ENCODE measurements at places on chromosomes 5 and 9.

DNA sequence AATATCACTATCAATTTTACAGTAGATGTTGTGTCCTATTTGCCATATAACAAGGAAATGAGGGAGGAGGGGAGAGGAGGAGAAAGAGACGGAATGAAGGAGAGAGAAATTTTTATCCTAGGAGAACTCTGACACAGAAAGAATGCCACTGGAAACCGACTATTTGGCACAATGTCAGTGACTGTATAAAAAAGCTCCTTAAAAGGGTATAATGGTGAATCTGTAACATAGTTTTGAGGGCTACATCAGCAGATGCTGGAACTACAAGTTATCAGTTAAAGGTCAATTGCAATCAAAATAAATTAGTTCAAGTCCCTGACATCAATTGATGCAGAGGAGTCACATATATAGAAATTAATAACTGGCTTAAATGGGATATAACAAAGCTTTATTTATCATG, 5.7 kb downstream of the EDIL3 start:
- no peak for DNase-seq

DNA sequence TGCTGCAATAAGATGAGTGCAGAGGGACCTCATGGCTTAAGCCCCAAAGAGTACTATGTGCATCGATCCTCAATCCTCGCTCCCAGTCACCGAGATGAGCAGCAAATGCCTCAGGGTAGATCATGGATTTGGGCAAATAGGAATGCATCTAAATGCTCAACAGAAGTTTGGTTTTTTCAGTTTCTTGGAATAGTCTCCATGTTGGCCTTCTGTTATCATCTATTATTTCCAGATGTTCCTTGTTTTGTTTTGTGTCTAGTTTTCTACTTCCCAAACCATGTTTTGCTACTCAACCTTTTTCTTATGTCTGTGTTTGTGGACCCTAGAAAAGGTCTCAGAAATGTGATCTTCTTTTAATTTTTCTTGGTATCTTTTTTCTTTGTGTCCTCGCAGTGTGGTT, 43.5 kb upstream of the RASGRF2 start:
- no peak for DNase-seq

GRCh38 chr5:126732716-126733115, 44.2 kb upstream of the LMNB1 start:
- no peak for DNase-seq

DNA sequence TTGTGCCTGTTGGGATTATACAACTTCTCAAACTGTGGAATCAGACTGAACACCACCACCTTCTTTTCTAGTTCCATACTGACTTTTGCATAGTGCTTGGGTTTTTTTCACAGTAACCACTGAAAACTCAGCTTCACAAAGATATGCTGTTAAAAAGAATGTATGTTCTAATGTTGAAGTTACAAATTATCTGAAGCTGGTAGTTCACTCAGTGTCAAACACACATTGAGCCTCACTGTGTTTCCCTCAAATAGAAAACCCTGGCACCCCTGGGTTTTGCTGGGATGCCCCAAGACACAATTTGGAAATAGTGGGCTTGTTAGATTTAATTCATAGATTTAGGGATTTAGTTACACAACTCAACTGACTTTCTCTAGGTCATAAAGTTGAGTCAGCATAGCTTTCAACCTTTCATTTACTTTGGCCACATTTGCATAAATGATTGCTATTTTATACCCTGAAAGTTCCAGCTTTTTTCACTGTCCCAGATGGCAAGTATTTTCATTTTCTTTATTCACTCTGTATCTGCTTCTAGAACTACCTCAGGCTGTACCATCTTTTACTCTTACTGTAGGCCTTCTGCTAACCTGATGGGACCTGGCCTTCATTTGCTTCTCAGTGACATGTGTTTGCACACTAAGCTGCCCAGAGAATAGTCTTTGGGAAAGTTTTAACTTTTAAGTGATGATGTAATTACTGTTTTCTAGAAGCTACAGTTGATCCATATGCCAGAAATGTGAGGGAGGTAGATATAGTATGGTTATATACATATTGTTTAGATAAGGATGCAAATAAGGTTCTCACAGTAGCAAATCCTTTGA, 115.1 kb downstream of the CDC42SE2 start:
- DNase-seq = no peak

- DNase-seq = no peak
Observed at GRCh38 chr5:5165541-5166002, 25.4 kb downstream of the ADAMTS16 start.

GRCh38 chr5:75113354-75114113, 61.2 kb upstream of the GCNT4 start:
- DNase-seq = no peak

- no peak for DNase-seq
Observed at GRCh38 chr9:8604201-8604600, 804.6 kb upstream of the DMAC1 start.

- no peak for DNase-seq
Observed at GRCh38 chr9:86303316-86303975, 21.1 kb upstream of the ISCA1 start.

DNA sequence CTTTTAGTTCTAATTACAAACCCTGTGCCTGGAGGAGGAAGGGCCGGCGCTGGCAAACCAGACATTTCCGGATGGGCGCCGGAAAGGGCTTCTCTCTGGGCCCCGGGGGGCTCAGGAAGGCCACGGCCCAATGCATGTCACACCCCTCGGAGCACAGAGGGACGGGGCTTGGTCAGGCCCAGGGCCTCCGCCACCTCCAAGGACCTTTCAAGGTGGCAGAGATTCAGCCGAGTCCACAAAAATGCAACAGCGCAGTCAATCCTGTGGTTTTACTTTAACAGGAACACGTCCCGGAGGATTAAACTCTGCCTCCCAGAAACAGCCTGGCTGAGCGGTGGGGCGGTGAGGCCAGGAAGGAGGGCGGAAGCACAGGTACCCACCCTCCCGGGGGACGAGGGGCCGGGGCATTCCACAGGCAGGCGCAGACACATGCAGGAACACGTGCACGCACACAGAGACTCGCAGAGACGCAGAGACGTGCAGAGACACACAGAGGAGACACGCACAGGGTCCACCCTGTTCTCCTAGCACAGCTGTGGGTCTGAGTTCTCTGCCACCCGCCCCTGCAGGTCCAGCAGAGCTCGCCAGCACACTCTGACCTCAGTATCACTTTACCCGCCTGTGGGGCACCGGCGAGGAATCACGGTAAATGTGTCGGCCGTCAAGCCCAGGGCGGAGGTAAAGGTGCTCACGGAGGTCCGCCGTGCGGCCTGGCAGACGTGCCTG, 23.0 kb downstream of the SLC9A3 start:
- no peak for DNase-seq

DNA sequence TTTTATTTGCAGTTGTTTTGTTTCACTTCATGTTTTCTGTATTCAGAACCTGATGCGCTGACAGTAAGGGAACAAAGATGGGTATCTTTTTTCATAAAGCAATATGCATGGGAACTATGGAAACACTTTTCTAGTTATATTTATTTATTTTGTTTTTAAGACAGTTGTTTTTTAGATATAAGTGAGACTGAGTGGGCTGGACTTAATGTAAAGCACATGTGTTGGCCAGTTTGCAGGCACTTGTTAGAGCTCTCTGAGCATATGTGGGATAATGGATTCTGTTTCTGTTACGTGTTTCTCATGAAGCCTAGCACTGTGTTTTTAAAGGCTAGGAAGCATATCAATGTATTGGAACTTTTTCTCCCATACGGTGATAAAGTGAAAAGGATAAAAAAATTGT, 164.1 kb downstream of the PRR16 start:
- no peak for DNase-seq
